ENCODE measurements at places on chromosomes 7 and 10.

GRCh38 chr7:40500219-40500618, 365.4 kb downstream of the SUGCT start:
- DNase-seq: no peak

DNA sequence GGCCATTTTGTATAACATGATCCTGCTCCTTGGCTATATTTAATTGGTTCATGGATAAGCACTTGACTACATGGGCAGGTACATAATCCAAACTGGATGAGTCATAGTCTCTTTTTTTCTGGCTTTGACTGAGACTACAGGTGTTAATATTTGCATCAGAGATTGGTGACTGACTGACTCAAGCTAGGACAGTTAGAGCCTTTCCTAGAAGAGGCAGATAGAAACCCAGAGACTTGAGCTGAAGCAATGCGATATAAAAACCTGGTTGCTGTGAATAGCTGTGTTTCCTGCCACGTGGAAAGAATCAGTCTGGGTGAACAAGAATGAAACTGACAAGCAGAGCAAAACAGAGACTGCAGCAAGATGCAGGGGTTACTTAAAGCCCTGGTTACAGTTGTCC, 81.0 kb downstream of the SAMD9 start:
- no peak for DNase-seq

DNA sequence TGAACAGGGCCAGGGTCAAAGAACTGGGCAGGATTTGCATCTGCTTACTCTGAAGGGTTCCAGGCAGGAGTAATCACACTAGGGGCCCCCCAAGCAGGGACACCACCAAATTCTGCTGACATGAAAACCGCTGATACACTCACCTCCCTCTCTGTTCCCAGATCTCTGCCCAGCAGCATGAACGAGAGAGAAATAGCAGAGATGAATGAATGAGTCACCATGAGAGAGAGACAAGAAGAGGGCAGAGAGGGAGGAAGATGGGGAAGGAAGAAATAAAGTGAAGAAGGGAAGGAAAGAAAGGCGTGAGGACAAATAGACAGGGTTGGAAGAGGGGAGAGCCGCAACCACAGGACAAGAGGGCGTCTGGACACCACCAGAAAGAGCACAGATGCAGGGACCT, 285.9 kb upstream of the NEBL start:
- no peak for DNase-seq

DNA sequence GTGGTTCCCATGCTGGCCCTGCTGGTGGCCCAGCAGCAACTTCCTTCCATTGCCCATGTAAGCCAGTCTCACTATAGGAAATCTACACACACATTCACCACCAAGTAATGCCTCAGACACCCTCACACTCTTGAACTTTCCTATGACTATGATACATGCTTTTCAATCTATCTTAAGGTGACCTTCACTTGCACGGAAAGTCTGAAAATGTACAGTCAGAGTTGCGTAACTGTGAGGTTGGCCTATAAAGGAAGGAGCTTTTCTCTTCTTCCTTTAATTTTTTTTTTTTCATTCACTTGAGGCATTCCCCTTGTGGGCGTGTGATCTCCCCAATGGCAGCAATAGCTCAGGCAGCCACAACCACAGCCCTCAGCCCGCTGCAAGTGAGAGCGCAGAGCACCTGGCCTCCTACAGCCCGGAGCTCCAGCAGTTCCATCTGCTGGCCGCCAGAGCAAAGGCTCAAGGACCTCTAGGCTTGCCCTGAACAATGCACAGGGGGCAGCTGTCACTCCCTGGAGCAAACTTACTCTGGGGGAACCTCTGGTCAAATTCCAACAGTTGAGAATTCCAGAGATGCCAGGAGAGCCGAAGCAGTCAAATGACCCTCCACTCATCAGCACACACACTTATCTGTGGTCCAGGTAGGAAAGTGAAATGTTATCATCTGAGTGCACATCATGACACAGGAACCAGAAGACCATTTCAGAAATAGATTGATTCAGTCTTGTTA, 123.1 kb upstream of the ADO start:
- DNase-seq: no peak

GRCh38 chr7:73964786-73965185, 63.2 kb upstream of the ELN start:
- DNase-seq: no peak

DNA sequence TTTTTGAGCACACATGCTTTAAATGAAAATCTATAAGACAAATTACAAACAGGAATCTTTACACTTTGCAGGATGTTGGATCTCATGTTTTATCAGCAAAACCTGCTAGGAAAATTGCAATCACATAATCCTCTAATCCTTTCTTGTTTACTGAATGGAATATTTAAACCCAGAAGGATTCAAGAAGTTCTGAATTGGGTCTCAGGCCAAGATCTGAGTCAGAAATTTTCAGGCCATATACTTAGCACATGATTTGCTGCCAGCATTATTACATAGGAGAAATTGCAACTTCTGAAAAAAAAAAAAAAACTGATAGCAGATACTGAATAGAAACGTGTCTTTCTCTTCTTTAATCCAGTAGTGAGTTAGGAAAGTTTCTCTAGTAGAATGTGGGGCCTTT, 1005.3 kb upstream of the POT1 start:
- DNase-seq: no peak

DNA sequence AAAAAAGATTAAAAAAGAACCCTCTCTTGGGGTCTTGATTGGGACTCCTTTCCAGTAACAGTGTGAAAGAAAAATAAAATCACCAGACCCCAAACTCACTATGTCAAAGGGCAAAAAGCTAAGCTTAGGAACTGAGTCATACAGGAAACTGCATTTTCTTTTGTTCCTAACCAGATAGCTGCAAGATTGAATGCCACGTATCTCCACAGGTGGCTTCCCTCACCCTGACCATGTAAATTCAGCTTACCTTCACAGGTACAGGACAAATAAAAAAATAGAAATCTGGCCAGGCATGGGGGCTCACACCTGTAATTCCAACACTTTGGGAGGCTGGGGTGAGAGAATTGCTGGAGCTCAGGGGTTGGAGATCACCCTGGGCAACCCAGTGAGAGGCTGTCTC, 32.5 kb upstream of the EIF4H start:
- DNase-seq: no peak

DNA sequence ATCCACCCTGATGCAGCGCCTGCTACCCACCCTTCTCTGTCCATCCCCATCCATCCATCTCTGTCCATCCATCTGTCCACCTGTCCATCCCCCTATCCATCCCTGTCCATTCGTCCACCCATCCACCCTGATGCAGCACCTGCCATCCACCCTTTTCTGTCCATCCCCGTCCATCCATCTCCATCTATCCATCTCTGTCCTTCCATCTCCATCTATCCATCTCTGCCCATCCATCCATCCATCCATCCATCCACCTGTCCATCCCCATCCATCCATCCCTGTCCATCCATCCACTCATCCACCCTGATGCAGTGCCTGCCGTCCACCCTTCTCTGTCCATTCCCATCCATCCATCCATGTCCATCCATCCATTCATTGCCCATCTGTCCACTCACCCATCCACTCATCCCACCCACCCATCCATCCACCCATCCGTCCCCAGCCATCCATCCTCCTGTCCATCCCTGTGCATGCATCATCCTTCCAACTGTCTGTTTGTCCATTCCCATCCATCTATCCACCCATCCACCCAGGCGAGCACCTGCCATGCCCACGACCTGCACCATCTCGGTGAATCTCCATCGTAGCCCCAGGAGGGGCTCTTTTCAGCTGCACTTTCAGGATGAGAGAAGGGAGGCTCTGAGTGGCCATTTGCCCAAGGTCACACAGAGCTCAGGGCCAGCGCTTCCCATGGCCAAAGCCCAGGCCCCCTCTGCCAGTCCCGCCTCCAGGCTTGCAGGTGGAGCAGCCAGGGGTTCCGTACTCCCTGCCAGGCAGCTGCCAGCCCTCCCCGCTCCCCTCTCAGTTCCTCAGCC, 137.4 kb downstream of the LHPP start:
- DNase-seq: no peak

- DNase-seq: no peak
Measured at GRCh38 chr7:96069401-96069800, 252.5 kb downstream of the SLC25A13 start.

GRCh38 chr10:91051829-91052228, 130.9 kb upstream of the ANKRD1 start:
- DNase-seq: peak; percentile 76

- DNase-seq: no peak
Measured at GRCh38 chr10:5625992-5626777, 40.2 kb downstream of the ASB13 start.

- DNase-seq: no peak
Measured at GRCh38 chr7:30175636-30176147, 40.9 kb downstream of the MTURN start.

DNA sequence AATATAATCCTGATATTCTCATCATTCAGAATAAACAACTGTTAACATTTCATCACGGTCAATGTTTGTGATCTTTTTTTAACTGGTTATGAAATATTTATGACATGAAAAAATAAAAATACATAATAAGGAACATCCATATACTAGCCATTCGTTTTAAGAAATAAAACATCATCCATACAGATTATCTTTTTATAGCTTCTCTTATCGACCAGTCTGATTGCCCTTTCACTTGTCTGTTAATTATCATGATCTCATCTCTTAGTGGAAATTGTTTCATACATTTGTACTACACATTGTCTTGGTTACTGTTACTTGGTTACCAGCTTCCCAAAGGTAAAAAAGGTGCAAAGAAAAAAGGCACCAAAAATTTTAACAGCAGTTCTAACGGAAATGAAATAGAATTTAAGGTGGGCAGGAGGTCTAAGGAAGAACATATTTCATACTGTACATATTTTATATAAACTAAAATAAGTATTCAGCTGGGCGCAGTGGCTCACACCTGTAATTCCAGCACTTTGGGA, 8.4 kb downstream of the ARHGAP21 start:
- DNase-seq: no peak

All from globus pallidus (tissue), 1 donor.